Activated naive CD4-positive, alpha-beta T cell treated with anti-CD3 and anti-CD28 coated beads for 36 hours (primary cell): ENCODE measurements at places on chromosomes 13 and 19.

DNA sequence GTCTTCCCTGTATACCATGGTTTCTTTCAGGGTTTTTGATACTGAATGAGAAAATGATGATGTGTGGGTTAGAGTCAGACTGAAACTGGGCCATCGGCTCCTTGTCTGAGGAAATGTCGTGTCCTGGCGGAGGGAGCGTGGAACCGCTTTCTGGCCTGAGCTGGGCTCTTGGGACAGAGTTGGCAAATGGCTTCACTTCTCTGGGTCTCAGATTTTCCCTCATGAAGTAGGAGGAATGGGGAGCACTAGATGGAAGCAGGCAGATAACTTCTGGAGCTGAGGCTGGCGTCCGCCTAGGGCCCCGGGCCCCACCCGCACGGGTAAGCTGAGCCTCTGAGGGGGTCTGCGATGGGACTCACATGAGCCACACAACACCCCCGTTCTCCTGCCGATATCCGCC is 133.3 kb upstream of the WASF3 start:
- no peak for DNase-seq

DNA sequence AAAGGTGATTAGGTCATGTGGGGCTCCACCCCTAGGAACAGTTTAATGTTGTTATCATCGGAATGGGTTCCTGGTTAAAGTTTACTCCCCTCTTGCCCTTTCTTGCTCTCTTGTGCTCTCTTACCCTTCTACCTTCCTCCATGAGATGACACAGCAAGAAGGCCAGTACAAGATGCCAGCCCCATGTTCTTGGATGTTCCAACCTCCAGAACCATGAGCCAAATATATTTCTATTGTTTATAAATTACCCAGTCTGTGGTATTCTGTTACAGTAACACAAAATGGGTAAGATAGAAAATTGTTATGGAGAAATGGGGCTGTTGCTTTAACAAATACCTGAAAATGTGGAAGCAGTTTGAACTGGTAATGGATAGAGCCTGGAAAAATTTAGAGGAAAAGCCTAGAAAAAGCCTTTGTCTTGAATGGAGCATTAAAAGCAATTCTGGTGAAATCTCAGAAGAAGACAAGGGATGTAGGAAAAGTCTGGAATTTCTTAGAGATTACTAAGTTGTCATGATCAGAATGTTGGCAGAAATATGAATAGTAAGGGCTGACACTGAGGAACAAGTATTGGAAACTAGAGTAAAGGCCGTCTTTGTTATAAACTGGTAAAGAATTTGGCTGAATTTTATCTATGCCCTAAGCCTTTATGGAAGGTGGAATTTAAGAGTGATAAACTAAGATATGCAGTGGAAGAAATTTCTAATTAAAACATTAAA is 53.5 kb upstream of the TSC22D1 start:
- DNase-seq = no peak

GRCh38 chr13:21871382-21871781 is 200.5 kb downstream of the FGF9 start:
- no peak for DNase-seq

GRCh38 chr19:5030136-5030820 is 61.4 kb downstream of the KDM4B start:
- no peak for DNase-seq

- no peak for DNase-seq
Observed at GRCh38 chr19:4700693-4700970, 23.0 kb downstream of the DPP9 start.

- no peak for DNase-seq
Observed at GRCh38 chr19:38711726-38712153, 32.5 kb downstream of the CAPN12 start.

DNA sequence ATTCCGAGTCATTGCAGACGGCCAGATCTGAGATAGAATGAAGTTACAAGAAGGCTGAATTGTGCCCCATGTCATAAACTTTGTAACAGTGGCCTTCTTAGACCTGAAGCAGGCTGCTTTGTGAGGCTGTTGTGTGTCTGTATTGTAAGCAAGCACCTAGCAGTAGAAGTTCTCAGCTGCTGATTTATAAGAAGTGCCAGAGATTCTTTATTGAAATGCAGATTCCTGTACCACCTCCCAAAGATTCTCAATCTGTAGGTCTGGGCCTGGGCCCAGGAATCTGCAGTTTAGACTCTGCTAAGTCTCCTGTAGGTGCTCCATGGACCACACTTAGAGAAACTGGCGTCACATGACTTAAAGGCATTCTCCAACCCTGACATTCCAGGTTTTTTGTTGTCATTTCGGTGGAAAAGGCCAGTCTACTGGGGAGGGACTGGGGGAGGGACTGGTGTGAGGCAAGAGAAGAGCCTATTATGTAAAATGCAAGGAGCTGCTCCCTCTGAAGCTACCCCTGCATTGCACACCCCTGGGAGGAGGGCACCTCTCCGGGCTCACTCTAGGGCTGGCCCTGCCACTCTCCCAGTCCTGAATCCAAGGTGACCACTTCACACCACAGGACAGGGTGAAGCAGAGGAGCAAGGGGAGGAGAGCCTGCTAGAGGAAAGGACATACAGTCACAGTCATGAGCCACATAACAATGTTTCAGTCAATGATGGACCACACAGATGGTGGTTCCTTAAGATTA is 769 bp upstream of the TMEM272 start:
- DNase-seq = no peak

DNA sequence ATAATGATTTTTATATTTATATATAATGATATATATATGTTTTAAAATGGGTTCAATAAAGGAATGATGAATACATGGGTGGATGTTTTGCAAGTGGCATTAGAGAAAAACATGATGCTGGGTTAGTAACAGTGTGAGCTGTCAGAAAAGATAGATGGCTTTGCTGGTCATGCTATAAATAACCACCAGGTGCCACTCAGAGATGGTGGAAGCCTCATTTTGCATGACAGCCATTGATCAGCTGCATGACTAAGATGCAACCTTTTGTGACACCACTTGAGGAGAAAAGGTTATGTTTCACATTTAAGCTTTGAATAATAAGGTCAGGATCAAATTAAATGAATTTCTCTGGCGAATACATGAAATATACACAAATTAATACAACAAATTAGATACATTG is 737.7 kb downstream of the PCDH9 start:
- DNase-seq = no peak

- no peak for DNase-seq
Observed at GRCh38 chr19:39145180-39145953, 19.8 kb downstream of the PAK4 start.

DNA sequence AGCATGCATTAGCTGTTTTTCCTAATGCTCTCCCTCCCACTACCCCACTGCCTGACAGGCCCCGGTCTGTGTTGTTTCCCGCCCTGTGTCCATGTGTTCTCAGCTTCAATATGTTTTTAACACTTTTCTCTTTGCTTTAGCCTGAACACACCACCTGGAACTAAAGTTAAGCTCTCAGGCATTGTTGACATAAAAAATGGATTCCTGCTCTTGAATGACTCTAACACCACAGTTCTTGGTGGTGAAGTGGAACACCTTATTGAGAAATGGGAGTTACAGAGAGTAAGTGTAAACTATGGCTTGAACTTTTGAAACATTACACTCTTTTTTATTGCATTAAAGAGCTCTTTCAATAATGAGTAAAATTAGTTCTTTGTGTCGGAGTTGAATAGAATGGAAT is 70.1 kb downstream of the TDRD3 start:
- DNase-seq = no peak

GRCh38 chr13:95356916-95357315 is 55.7 kb upstream of the ABCC4 start:
- DNase-seq = no peak

- DNase-seq = peak; percentile 73
Observed at GRCh38 chr19:2032296-2032941, 16.9 kb upstream of the BTBD2 start.

- no peak for DNase-seq
Observed at GRCh38 chr13:19982447-19983043, 24.0 kb downstream of the ZMYM2 start.

GRCh38 chr19:54462655-54463530 is 685 bp downstream of the LENG9 start:
- DNase-seq = peak; percentile 67

GRCh38 chr13:66574606-66575005 is 655.5 kb downstream of the PCDH9 start:
- no peak for DNase-seq

DNA sequence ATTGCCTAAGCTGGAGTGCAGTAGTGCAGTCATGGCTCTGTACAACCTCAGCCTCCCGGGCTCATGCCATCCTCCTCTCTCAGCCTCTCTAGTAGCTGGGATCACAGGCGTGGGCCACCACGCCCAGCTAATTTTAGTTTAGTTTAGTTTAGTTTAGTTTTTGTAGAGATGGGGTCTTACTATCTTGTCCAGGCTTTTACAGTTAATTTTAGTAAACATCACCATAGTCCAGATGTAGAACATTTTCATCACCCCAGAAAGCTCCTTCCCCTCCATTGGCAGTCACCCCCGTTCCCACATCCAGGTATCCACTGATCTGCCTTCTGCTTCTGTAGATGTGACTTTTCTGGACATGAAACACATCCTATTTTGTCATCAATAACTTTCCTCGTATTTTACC is 41.1 kb downstream of the DNM2 start:
- DNase-seq = no peak

GRCh38 chr13:113557013-113557412 is 27.5 kb upstream of the TFDP1 start:
- peak; percentile 0 for DNase-seq

DNA sequence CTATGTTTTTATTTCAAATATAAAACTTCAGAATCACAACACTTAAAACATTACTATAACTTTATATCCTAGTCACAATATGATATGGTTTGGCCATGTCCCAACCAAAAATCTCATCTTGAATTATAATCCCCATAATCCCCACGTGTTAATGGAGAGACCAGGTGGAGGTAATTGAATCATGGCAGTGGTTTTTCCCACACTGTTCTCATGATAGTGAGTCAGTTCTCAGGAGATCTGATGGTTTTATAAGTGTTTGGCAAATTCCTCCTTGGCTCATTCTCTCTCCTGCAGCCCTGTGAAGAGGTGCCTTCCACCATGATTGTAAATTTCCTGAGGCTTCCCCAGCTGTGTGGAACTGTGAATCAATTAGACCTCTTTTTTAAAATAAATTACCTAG is 307.6 kb downstream of the SPRY2 start:
- DNase-seq = no peak

DNA sequence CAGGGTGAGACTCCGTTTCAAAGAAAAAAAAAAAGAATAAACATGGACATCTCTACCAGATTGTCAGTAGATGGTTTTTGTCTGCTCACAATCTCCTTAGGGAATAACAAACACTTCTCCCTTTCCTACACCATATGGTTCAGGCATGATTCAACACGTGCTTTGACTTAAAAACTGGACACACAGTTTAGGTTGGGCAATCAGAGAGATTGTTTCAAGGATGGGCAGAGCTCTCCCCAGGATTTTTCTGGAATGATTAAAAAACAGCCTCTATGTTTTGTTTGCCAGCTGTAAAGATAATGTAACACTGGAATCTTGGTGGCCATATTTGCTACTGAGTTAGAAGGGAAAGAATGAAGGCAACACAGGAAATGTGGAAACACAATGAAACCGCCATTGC is 150.1 kb upstream of the TSC22D1 start:
- DNase-seq = no peak

GRCh38 chr13:55013051-55013450 is 1984.4 kb downstream of the OLFM4 start:
- DNase-seq = no peak

DNA sequence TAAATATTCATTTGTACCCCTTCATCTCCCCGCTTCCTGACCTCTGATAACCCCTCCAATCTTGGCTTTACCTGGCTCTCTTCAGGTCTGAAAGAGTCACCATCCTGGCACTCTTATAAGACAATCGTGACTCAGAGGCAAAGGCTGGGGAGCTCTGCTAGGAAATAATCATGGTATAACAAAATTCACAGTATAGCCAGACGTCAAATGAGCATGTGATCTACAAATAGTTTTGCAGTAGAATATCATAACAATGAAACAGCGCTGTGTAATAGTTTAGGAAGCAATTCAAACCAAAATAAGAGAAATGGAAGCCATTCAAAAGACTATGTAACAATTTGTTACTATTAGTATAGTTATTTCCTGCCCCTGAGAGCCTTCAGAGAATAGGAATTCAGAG is 34.2 kb downstream of the RXFP2 start:
- DNase-seq = no peak

- DNase-seq = no peak
Observed at GRCh38 chr13:97883396-97883795, 70.1 kb upstream of the IPO5 start.

DNA sequence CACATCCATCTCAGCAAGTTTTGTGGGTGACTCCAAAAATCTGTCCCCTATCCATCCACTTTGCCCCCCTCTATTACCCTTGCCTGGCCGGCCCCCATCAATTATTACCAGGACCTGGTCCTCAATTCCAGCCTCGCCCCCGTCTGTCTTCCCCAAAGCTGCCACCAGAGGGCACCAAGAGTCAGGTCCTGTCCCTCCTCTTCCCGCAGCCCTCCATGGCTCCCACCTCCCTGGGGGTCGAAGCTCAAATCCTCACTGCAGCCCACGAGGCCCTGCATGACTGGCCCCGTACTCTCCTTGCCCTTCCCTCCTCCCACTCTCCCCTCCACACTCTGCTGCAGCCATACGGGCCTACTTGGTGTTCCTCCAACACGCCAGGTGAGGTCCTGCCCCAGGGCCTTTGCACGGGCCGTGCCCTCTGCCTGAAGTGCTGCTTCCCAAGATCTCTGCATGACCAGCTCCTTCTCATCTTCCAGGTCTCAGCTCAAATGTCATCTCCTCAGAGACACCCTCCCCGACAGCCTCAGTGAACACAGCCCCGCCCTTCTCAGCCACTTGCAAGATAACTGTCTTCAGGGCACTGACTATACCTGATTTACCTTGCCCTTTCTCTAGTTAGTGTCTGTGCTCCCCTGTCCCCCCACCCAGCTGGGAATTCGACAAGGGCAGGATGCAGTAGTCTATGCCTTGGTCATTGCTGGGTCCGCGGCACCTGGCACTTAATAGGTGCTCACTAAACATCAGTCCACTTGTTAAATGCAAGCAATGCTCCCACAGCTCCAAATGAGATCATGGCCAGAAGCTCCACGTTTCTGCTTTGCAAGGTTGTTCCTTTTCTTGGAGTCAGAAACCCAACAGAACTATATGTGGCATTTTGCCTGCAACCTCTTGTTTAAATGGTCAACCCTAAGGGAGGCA is 16.8 kb upstream of the SEMA6B start:
- DNase-seq = peak; percentile 87

DNA sequence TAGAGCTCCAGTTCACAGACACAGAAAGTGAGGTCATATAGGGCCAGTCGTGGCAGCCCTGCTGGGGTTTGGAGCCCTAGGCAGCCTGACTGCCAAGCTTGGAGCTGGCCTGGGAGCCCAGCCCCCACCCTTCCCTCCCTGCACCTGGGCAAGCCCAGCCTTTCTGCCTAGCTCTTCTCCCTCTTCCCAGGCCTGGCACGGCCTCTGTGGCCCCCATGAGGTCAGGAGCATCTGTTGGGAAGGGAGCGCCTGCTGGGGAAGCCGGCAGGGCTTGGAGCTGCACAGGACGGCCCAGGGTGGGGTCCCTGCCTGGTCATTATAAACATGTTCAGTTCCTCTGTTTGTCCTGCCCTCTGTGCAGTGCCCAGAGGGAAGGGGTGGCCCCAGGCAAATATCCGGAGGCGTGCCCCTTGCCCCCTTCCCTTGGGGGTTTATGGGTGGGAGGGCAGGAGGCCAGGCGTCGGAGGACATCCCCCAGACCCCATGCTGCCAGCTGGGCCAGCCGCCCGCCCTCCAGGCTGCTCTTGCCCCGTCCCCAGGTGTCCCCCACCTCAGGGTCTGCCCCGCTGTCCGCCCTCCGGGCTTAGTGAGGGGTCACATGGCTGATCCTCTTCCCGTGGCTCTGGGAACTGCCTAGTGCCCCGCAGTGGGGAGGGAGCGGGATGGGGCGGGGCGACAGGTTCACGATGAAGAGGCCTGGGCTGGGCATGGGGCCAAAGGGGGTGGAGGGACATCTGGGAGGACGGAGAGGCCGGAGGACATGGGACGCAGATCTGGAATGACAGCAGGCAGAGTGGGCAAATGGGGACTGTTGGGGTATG is 30.0 kb upstream of the NCCRP1 start:
- DNase-seq = no peak
